ENCODE measurements at places on chromosomes 7 and 10.

- no peak for DNase-seq
These were observed 1131.9 kb upstream of the CELF2 start for GRCh38 chr10:9885761-9886160.

DNA sequence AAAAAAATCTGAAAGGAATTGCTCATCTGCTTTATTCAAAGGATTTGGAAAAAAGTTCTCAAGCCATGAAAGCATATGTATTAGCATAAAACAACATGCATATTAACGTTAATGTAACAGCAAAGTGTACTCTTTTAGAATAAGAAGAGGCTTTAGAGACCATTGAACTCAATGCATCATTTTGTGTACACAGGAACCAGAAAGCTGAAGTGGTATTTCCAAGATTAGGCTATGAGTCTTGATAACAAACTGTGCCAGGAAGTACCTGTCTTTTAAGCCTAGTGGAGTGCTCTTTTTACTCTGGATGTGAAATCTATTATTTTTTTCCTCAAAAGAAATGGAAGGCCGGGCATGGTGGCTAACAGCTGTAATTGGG lies 164.2 kb downstream of the THSD7A start:
- DNase-seq, result no peak

DNA sequence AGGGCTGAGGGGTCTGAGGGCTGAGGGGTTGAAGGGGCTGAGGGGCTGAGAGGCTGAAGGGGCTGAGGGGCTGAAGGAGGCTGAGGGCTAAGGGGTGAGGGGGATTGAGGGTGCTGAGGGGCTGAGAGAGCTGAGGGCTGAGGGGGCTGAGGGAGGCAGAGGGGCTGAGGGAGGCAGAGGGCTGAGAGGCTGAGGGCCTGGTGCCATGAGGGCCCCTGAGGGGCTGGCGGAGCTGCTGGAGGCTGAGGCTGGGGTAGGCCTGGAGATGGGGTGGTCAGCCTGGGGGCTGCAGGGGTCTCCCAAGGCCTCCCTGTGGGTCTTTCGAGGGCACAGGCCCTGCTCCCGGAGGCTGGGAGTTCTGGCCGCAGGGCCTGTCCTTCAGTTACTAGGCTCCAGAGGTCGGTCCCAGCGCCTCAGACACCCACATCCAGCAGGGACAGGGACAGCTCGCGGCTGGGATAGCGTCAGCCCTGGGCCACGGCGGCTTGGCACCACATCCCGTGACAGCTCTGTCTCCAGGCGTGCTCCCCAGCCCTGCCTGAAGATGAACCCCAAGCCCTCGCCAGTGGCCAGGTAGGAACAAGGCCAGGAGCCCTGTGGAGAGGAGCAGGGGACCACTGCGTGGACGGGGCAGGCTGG lies 16.9 kb downstream of the MYO1G start:
- DNase-seq, result no peak

- DNase-seq, result no peak
These were observed 529.5 kb upstream of the PCDH15 start for GRCh38 chr10:55330486-55330885.

DNA sequence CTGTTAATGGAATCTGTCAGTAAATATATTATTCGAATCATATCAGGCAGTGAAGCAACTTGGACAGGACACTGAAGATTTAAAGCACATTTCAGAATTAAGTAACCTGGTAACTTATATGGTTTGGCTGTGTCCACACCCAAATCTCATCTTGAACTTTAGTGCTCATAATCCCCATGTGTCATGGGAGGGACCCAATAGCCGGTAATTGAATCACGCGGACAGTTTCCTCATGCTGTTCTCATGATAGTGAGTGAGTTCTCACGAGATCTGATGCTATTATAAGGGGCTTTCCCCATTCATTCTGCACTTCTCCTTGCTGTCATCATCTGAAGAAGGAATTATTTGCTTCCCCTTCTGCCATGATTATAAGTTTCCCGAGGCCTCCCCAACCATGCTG lies 83.2 kb upstream of the COL1A2 start:
- DNase-seq, result no peak

- no peak for DNase-seq
These were observed 57.2 kb upstream of the OPALIN start for GRCh38 chr10:96415891-96416554.

- no peak for DNase-seq
These were observed 882.4 kb upstream of the AUTS2 start for GRCh38 chr7:68715907-68716306.

- DNase-seq, result no peak
These were observed 17.7 kb downstream of the PAXIP1 start for GRCh38 chr7:154985230-154985629.

- no peak for DNase-seq
These were observed 50.4 kb upstream of the FAM3C start for GRCh38 chr7:121446526-121446925.

DNA sequence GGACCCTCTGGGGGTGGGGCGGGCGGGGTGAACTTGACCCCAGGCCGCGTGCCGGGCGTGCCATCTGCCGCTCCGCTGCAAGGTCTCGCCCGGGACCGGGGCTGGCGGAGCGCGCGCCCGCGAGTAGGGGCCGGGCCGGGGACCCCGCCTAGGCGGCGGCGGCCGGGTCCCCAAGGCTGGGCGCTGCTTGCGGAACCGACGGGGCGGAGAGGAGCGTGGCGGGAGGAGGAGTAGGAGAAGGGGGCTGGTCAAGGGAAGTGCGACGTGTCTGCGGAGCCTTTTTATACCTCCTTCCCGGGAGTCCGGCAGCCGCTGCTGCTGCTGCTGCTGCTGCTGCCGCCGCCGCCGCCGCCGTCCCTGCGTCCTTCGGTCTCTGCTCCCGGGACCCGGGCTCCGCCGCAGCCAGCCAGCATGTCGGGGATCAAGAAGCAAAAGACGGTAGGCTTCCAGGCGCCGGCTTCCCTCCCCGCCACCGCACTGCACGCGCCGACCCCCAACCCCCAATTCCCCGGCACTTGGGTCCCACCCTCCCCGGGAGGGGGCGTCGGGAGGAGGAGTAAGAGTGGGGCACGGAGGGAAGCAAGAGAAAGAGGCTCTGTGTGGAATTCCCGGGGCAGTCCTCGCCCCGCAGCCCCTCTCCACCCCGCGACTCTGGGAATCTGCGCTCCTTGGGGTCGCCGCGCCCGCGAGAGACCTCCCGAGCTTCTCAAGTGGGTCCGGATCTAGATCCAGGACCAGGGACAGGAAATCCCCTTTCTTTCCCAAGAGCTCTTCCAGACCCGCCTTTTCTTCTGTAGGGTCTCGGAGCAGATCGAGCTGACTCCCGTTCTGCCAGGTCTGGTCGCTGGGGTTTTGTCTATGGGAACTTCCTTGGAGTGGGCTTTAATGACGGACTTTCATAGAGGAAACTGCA lies at the start of gene PAPSS2:
TSS of gene PAPSS2 (plus strand) at position 308 of the 913 bp plus-strand sequence. CDS start at position 412, 104 bp downstream.
- peak; percentile 50 for DNase-seq

GRCh38 chr10:63477927-63478326 lies 12.2 kb upstream of the JMJD1C start:
- DNase-seq, result no peak

DNA sequence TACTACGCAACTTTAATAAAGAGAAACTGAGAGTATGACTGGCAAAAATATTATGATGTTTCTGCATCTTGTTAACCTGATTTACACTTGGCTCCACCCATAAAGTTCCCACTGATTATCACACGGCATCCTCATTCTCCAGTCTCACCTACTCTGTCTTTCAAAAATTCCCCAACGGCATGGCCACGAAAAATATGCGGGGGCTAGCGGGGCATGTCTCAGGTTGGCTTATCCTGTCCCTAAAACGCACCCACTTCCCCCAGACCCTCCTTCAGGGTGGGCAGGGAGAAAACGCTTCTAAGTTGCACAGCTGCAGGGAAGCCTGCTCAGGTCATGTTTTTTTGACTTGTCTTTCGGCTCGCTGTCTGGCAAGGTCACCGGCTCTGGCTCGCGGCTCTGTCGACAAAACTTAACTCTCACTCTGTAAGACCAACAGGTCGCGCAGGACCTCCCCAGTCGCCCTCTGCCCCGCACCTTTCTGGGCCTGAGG lies 3.8 kb downstream of the CDK6 start:
- no peak for DNase-seq

DNA sequence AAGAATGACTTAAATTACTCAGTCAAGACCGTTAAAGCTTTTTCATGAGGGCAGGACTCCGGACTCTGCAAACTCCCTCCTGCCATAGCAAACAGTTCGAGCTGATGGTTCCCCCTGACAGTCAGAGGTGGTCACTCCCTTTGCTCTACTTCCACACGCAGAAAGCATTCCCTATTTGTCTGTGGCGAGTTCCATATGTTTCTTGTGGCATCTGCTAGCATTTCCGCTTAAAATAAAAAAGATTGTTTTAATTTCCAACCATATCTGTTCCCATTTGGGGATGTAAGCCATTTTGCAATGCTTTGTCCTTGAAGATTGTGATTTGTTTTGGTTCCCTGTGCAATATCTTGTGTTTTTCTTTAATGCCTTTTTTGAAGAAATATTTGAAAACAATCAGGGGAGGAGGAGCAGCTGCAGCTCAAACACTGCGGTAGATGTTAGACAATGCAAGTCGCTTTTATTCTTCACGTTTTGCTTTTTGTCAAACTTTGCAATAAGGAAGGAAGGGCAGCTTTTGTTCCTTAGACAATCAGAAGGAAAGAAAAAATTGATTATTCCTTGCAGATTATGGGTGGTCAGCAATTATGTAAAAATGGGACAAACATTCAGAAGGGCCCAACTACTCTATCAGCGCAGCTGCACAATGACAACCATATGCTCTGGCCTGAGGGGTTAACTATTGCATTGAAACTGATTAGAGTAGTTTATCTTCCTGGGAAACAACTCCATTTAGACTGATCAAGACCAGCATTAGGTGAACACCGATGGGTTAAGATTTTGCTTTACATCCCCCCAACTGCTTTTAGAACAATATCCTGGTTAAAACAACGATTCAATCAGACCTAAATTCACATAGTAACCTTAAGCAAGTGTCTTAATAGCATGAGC lies 425.8 kb upstream of the NRP1 start:
- DNase-seq, result no peak

GRCh38 chr7:99860281-99861127 lies 16.3 kb downstream of the OR2AE1 start:
- DNase-seq, result peak; percentile 46

- peak; percentile 73 for DNase-seq
These were observed 80.5 kb downstream of the TNS3 start for GRCh38 chr7:47501406-47501805.

- no peak for DNase-seq
These were observed 16.6 kb downstream of the MEIG1 start for GRCh38 chr10:14975672-14976273.

GRCh38 chr10:102375250-102375649 lies 20.3 kb upstream of the NFKB2 start:
- DNase-seq, result no peak

GRCh38 chr7:40138973-40139372 lies 4.2 kb downstream of the SUGCT start:
- no peak for DNase-seq

DNA sequence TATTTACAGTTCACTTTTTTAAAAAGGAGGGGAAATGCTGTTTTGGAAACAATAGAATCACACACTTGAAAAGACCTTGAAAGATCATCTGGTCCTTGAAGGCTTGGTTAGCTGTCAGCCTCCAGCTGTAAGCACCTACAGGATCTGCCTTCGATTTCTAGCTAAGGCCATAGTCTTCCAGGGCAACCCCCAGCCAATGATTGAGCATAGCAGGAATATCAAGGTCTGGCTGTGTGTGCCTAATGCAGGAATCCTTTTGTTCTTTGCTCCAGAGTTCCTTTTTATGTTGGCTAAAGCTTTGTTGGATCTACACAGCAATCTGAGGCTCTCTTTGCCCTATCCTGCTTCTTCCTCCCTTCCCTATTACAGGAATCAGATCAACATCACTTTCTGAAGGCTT lies 5.2 kb upstream of the YAE1 start:
- DNase-seq, result no peak

DNA sequence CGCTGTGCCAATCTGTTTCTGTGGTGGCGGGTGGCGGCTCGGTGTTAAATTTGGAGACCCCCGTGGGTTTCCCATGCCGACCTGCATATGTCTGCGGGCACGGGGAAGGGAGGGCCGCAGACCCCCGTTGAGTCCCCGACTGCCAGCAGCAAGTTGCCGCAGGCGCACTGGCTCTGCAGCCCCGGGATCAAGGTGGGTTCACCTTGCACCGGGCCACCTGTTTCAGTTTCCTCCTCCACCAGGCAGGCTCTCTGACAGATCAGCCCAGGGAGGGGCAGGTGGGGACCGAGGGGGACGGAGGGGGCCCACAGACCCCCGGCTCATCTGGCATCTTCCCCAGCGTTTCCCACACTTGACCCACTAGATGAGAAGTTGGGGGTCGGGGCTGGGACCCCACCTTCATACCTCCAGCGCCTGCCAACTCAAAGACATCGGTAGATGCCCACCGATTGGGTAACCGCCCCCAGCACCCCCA lies 95.9 kb downstream of the CUX1 start:
- no peak for DNase-seq

GRCh38 chr7:4211261-4211660 lies 470.8 kb upstream of the FOXK1 start:
- no peak for DNase-seq

- DNase-seq, result no peak
These were observed 85.4 kb downstream of the AVL9 start for GRCh38 chr7:32580646-32581045.

- DNase-seq, result no peak
These were observed 19.2 kb downstream of the TBATA start for GRCh38 chr10:70765794-70766594.

GRCh38 chr10:102309916-102310315 lies 64.6 kb downstream of the GBF1 start:
- DNase-seq, result no peak

- DNase-seq, result no peak
These were observed 260.9 kb downstream of the ADARB2 start for GRCh38 chr10:1476455-1476803.

Data from HFFc6 (cell line).